ENCODE measurements at places on chromosomes 4 and X. TPM values are rescaled to one million over a fixed set of nuclear protein-coding genes. Genes with fewer than 3 reads are reported as not detected.

STK26 gene
- 5.1 TPM for total RNA-seq

PCDH11X gene
- total RNA-seq, result not detected

SMIM31 gene
- not detected for total RNA-seq

GAGE12F gene
- not detected for total RNA-seq

SPIN2B gene
- total RNA-seq, result 8.5 TPM

C4orf51 gene
- total RNA-seq, result not detected

LAMTOR3 gene
- total RNA-seq, result 36.8 TPM

USP26 gene
- total RNA-seq, result not detected

CSAG3 gene
- not detected for total RNA-seq

ZXDA gene
- 6.0 TPM for total RNA-seq

ALAS2 gene
- total RNA-seq, result not detected

MAGEB2 gene
- total RNA-seq, result not detected

MAGEA2 gene
- total RNA-seq, result not detected

MAGED4 gene
- 60.0 TPM for total RNA-seq

OGT gene
- 113 TPM for total RNA-seq

FAM9C gene
- not detected for total RNA-seq

GLOD5 gene
- total RNA-seq, result not detected

FAT1 gene
- 538 TPM for total RNA-seq

EXOC1L gene
- not detected for total RNA-seq

DCAF8L2 gene
- not detected for total RNA-seq

SPACA5 gene
- total RNA-seq, result not detected

BEX3 gene
- total RNA-seq, result 275 TPM

KLKB1 gene
- total RNA-seq, result 0.33 TPM

SORBS2 gene
- 18.1 TPM for total RNA-seq

NEXMIF gene
- 0.03 TPM for total RNA-seq

SHISA3 gene
- total RNA-seq, result 12.9 TPM

SUPT20HL1 gene
- total RNA-seq, result 0.07 TPM

CT45A1 gene
- total RNA-seq, result not detected

GPC3 gene
- total RNA-seq, result 19.5 TPM

FDCSP gene
- total RNA-seq, result not detected

ZCCHC18 gene
- total RNA-seq, result 0.52 TPM
